ENCODE measurements at places on chromosomes 7 and 10. TPM values are rescaled to one million over a fixed set of nuclear protein-coding genes. Genes with fewer than 3 reads are reported as not detected.

- DNase-seq = no peak
These were observed 66.8 kb downstream of the CCDC6 start for GRCh38 chr10:59839576-59839975.

The SLC26A5 gene
- not detected for total RNA-seq

The SPDYE16 gene
- total RNA-seq = not detected

The LRIT1 gene
- not detected for total RNA-seq

- DNase-seq = no peak
These were observed 268.0 kb downstream of the PHTF2 start for GRCh38 chr7:78066599-78066998.
